SW 1271 (cell line): ENCODE measurements at places on chromosomes 12 and 14.

- DNase-seq, result no peak
These were observed 1430.1 kb upstream of the SEL1L start for GRCh38 chr14:82963756-82964155.

- DNase-seq, result peak; percentile 79
These were observed 5.7 kb upstream of the VTI1B start for GRCh38 chr14:67680121-67680602.

DNA sequence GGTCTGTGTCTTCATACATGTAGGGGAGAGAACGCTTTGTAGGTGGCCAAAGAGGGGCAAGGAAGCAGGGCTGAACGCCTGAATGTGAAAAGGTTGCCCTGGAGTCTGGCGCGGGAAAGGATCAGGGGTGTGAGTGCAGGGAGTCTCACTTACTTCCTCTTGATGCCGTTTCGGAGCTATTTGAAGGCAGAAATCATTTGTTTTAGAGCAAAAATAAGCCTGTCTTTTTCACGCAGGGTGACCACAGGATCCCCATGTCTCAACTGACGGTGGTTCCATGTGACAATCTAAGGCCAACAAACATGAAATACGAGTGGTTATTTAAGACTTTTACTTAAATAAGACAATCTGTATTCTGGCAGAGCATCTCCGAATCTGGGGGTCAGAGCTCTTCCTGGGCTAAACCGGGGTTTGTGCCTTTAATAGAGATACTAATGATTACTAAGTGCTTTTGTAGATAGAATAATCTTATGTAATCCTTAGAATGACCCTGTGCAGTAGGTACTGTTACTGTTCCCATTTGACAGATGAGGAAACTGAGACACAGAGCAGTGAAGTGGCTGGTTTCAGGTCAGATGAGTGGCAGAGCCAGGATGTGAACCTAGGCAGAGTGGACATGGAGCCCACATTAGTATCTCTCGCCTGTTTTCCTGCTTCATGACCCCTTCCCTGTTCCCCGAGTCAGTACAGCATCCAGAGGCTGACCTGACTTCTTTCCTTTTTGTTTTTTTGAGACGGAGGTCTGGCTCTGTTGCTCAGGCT lies 1.9 kb downstream of the BRI3BP start:
- DNase-seq, result no peak

- DNase-seq, result no peak
These were observed 3.5 kb downstream of the C12orf75 start for GRCh38 chr12:105334001-105334400.

DNA sequence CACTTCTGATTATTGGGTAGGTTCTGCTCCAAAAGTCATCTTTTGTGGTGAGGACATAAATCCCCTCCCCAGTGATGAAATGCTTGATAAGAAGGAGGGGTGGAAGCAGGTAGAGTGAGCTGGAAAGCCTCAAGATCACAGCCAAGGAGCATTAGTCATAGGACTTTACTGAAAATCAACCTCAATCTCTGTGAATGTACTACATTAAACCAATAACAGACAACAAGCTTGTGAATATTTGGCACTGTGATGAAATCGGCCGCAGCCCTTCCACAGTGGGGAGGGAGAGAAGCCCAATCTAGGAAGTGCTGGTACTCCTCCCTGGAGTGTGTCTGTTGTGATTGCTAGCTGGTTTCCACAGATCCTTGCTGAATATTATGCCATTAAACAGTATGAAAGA lies 41.2 kb upstream of the PTCSC3 start:
- DNase-seq, result no peak

- DNase-seq, result no peak
These were observed 28.2 kb downstream of the FERMT2 start for GRCh38 chr14:52922656-52923055.

DNA sequence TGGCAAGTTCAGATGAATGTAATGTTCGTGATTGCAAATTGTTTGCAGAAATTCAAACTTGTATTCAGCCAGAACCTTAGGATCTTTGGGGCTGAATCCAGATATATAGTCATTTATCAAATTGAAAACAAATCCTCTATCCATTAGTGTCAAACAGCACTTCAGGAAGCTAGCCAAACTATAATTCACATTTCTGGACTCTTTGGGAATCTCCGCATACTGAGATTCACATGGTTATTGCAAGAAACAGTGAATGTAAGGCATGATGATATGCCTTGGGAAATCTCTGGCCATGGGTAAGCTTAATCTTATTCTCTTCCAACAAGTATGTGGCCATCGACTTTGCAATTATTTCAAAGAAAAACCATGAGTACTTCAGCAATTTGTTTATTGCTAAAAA lies 98.5 kb downstream of the KLHL28 start:
- DNase-seq, result no peak

- no peak for DNase-seq
These were observed 75.4 kb downstream of the VCPKMT start for GRCh38 chr14:50040895-50041465.

GRCh38 chr12:45981075-45981837 lies 9.1 kb downstream of the SCAF11 start:
- no peak for DNase-seq

GRCh38 chr14:70188322-70188658 lies 461 bp downstream of the SLC8A3 start:
- no peak for DNase-seq

DNA sequence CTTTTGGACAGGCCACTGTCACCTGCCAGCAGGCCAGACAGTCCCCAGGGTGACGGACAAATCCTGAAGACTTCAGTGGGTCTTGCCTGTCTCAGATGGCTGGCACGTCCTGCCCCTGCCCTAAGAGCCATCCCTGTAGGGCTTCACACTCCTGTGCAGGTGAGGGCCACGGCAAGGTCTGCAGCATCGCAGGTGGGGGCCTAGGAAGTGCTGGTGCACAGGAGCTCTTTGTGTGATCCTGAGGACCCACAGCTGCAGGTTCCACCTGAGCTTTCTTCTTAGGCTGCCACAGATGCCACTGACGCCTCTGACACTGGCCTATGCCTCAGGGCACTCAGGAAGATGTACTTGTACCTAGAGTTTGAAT lies 108.5 kb upstream of the FKBP4 start:
- DNase-seq, result no peak

GRCh38 chr12:32062881-32063280 lies 43.8 kb upstream of the BICD1 start:
- DNase-seq, result no peak

GRCh38 chr12:47819138-47819895 lies 386 bp downstream of the HDAC7 start:
- DNase-seq, result no peak

DNA sequence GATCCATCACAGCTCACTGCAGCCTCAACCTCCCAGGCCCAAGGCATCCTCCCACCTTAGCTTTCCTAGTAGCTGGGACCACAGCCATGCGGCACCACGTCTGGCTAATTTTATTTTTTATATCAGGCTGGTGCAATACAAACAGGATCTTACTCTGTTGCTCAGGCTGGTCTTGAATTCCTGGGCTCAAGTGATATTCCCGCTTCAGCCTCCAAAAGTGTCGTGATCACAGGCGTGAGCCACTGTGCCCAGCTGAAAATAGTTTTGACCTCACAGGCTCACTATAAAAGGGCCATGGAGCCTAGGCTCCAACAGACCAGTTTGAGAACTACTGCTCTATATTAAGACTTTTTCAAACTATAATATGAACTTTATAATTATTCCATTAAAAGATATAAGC lies 37.3 kb downstream of the SNX6 start:
- DNase-seq, result no peak

DNA sequence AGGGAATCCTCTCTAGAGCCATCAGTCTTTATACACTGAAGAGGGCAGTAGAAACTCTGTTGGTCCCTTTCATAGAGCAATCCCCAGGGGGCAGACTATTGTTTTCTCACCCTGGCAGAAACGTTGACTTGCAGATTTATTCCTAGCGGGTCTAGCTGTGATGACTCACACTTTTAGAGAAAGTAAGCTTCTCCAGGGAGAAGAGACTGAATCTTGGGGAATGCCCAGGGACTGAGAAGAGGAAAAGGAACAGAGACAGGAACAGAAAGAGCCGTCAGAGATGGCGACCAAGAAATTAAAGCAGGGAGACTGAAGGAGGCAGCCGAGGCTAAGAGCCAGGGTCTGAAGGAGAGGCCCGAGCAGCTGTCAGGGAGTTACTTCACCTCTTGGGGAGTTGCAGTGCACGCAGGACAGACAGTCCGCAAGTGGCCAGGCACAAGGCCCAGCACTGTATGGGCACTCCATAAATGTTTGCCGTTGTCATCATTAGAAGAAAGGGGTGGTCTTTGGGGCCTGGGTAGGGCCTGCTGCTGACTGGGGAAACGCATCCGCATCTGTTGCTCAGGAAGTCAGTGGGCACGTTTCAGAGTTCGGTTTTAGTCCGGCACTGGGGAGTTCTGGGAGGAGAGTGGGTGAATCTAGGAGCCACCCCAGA lies 13.0 kb downstream of the PLEKHG6 start:
- peak; percentile 90 for DNase-seq

GRCh38 chr12:6551063-6551461 lies 4.8 kb downstream of the IFFO1 start:
- no peak for DNase-seq

GRCh38 chr12:86275356-86275755 lies 19.2 kb upstream of the MGAT4C start:
- DNase-seq, result no peak

GRCh38 chr12:29376118-29376517 lies 4.9 kb downstream of the ERGIC2 start:
- no peak for DNase-seq

DNA sequence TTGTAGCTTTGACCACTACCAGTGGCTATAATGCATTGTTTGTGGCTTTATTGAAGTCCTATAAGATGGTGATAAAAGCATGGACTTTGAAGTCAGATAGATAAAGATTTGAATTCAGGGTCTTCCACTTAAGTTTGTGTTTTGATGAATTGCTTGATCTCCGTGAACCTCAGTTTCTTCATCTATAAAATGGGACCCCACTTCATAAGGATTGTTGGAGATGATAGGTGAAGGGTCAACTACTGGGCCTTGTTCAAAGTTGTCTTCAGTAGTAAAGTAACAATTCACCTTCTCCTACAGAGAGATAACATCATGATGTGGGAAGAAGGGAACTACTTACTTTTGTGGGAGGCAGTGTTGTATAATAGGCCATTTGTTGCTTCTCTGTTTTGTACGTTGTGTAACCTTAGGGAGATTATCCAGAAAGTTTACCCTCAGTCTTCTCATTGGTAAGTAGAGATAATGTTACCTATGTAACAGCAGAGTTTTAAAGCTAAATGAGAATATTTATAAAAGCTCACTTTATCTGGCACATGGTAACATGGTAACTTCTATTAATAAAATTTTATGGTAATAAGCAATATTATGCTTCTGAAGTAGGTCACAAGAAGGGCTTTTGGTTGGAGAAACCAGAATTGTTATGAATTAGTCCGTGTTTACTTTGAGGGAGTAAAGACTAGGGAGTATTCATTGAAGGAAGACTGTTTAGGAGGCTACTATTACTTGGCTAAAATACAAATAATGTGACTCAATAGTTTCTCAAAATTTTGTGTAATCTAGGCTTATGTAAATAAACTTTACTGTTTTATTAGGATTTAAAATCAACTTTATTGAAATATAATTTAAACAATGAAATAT lies 15.1 kb downstream of the ADIPOR2 start:
- DNase-seq, result no peak

GRCh38 chr14:90344331-90345238 lies 12.8 kb upstream of the NRDE2 start:
- no peak for DNase-seq

- DNase-seq, result no peak
These were observed 189.8 kb upstream of the PRICKLE1 start for GRCh38 chr12:42779186-42779859.

- no peak for DNase-seq
These were observed 149.8 kb upstream of the FOXN3 start for GRCh38 chr14:89566644-89567415.

- DNase-seq, result no peak
These were observed 54.2 kb upstream of the JDP2 start for GRCh38 chr14:75373616-75374015.

DNA sequence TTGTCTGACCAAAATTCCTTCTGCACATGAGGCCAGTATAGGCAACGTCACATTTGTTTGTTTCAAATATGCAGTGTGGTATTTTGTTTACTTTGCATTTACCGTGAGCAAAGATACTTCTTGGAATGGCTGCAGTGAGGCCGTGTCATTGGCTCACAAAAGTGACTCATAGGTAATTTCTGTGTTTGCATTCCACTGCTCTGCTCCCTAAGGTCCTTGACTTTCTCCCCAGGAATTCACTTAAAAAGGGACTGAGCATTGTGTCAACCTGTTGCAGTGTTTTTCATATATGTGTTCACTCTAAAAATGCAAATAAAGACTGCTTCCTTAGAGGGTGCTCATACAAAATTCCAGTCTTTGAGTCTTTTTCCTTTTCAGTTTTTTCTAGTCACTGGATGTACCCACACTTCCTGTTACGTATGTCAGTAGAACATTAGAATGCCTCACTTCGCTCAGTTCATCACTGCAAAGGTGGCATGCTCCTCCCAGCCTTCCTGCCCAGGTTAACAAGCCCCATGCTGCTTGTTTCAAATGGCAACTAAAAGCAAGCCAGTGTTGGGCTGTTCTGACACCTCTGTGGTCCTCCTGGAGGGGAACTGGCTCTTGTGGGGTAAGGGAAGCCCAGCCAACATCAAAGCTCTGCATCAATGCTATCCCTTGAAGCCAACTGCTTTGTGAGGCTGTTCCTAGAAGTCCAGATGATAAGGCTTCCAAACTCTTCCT lies 9.1 kb downstream of the C12orf76 start:
- DNase-seq, result peak; percentile 93

DNA sequence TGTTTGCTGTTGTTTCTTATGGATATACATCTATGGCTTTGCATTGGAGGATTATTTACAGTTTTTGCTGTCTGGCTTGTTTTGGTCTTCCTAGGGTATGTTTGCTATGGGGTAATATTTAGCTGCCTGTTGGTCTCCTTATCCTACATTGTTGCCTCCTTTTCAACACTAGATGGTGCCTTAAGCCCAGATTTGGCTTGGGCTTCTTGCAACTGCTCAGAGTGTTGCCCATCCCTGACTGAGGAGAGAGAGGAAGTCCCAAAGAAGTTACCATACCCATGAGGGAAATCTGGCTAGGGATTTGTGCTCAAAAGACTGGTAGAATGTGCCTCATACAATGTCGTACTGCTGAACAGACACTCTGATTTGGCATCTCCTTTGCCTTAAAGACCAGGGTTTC lies 94.6 kb upstream of the MUCL1 start:
- peak; percentile 31 for DNase-seq

DNA sequence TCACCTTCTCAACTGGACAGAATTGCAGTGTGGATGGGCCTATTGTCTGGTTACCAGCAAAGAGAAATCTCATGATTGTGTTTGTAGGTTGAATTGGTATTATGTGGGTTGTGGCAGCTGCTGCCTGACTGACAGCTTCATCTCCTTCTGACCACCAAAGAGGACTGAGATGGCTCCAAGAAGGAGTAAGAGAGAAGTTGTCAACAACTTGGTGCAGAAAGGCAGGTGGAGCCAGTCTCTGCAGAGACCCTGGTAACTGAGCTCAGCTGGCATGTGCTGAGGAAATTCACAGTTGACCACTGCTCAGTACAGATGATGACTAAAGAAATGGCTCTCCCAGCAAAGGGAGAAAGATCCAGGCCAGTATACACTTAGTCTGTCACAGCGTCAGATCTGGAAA lies 240.0 kb upstream of the AMIGO2 start:
- DNase-seq, result no peak
